ENCODE measurements at places on chromosomes 5 and 9.

DNA sequence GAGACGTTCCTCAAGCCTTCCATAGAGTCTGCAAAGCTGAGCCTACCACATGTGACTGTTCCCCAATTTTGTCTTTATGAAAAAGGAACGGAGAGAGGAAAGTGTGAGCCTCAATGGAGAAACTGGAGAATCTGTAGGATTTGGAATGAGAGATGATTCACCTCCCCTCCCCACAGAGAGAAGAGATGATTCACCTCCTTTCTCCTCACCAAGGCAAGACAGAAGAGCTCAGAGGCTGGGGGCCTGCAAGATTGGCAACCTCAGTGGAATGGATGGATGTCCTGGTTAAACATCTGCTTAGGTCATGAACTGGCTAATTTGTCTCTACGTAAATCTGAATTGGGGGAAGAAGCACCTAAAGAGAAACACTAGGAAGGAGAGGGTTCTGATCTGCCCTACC lies 17.0 kb upstream of the MOCS2 start:
- DNase-seq = no peak

DNA sequence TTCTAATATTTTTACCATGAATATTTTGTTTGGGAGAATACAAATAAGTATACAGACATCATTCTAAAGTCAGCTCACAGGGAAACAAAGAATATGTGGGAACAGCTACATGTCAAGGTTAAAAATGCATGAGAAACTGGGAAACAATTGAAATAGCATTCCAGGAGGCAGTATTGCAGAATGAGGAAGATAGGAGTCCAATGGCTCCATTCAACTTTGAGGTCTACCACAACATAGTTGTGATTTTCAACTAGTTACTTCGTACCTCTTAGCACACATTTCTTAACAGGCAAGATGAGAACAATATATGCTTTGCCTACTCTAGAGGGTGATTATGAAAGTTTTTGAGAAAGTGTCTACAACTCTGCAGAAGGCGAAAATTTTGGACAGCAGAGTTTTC lies 35.2 kb upstream of the CAST start:
- DNase-seq = no peak

GRCh38 chr9:106648799-106649198 lies 214.2 kb upstream of the ZNF462 start:
- no peak for DNase-seq

- DNase-seq = no peak
Observed at GRCh38 chr5:133120156-133120750, 68.4 kb downstream of the HSPA4 start.

GRCh38 chr9:92747459-92748232 lies 17.0 kb downstream of the BICD2 start:
- DNase-seq = no peak

DNA sequence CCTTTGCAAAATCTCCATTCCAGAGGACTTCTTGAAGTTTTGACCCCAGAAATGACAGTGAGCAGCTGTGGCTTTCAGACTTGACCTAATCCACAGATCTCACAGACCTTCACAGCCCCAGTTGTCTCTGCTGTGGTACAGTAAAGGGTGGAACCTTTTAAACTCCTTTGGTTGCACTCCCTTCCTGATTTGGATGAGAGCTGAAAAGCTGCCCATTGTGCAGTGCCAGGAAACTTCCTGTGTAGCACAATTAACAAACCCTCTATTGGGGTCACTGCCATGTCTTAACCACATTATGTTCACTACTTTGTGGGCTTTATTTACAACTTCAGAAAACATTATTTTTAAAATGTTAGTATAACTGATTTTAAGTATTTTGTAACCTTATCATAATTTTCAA lies 56.7 kb upstream of the PCSK5 start:
- DNase-seq = no peak

GRCh38 chr5:22651355-22651754 lies 201.8 kb downstream of the CDH12 start:
- DNase-seq = no peak

GRCh38 chr5:181260720-181261319 lies at the start of gene TRIM52:
Gene TRIM52 (minus strand): TSS chr5:181261143. CDS start chr5:181260813, 330 bp downstream.
- DNase-seq = peak; percentile 78

DNA sequence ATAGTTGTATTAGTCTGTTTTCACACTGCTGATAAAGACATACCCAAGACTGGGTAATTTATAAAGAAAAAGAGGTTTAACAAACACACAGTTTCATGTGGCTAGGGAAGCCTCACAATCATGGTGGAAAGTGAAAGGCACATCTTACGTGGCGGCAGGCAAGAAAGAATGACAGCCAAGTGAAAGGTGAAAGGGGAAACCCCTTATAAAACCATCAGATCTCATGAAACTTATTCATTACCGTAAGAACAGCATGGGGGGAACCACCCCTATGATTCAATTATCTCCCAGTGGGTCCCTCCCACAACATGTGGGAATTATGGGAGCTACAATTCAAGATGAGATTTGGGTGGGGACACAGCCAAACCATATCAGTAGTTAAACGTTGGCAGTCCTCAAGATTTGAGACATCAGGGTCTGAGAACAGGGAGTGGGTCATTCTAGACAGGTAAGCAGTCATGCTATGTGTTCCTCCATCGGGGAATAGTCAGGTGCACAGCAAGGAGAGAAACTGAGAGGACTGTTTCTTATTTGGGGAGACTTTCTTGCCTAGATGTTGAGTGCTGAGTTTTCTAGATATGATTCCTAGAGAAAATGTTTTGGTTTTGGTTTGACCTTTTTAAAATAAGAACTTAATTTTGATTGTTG lies 45.8 kb upstream of the ENTREP1 start:
- DNase-seq = no peak

DNA sequence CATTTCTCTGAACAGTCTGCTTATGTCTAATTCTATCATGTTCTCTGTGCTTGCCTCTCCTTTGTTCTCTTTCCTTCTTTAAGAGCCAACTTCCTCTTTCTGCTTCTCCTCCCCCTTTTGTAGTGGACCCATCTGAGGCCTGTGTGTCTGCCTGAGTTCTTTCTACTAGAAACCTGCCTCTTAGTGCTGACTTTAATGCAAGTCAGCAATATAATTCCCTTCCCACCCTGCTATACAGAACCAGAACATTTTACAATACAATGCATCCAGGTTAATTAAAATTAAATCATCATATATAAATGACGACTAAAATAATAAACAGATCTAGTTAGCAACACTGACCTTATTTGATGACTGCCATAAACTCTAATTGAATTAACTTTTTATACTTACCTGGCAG lies 82.6 kb upstream of the GAS1 start:
- no peak for DNase-seq

- DNase-seq = no peak
Observed at GRCh38 chr5:80117446-80117845, 82.3 kb downstream of the THBS4 start.

- DNase-seq = no peak
Observed at GRCh38 chr5:644971-645370, 32.8 kb downstream of the CEP72 start.

DNA sequence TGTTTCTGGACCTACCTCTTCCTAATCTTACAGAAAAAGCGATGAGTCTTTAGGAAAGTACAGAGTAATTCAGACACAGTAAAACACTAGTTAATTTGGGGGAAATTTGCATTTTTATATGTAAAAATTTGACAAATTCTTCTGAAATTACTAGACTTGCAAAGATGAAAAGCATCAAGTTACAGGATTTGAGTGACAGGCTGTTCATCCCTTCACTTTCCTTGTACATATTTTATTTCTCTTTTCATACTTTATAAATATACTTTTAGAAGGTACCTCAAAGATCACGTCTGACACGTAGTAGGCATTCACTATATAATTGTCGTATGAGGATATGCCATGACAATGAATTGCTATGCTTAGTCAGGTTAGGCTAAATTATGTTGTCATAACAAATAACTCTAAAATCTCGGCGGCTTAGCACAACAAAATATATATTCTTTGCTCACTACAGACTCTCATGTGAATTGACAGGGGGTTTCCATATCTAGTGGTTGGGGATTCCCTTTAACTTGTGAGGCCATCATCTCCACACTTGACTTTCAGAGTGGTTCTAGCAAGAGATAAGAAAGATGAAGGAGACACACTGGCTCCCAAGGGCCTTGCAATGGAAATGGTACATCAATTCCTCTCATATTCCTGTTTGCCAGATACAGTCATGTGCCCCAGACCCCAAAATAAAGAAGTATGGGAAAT lies 154.1 kb upstream of the TUT7 start:
- DNase-seq = no peak

DNA sequence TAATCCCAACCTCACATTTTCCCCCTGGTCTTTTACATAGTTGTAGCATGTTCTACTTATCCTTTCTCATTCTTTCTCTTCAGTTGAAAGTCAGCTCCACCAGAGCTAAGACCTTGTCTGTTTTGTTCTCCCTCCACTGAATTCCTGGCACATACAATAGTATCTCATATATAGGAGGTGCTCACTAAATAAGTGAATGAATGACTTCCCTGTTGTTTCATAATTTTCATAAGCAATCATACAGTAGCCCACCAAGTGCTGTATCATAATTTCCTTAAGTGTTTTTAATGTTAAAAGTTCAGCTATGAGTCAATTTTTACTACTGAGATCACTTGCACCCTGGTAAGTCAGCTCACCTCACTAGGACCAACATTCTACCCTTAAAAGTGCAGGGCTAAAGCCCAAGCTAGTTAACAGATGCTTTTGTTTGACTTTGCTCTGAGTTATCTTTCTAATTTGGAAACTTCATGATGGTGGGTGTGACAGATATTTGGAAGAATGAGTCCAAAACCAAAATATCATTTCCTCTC lies 27.6 kb downstream of the TMEM245 start:
- DNase-seq = no peak

DNA sequence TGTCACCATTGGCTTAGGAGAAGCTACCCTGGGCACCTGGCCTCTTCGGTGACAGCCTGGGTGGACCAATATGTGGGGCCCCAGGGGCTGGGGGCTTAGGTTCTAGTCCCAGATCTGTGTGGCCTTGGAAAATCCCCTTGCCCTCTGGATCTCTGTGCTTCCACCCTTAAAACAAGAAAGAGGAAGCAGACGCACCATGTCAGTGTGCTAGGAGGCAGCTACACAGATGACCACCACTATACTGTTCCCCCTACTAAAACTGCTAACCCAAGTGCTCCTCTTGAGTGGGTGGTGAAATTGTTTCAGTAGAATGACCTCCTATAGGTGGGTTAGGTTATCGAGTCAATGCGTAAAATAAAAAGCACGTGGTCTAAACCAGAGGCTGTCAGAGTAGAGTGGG lies 31.0 kb downstream of the AFAP1L1 start:
- DNase-seq = no peak

DNA sequence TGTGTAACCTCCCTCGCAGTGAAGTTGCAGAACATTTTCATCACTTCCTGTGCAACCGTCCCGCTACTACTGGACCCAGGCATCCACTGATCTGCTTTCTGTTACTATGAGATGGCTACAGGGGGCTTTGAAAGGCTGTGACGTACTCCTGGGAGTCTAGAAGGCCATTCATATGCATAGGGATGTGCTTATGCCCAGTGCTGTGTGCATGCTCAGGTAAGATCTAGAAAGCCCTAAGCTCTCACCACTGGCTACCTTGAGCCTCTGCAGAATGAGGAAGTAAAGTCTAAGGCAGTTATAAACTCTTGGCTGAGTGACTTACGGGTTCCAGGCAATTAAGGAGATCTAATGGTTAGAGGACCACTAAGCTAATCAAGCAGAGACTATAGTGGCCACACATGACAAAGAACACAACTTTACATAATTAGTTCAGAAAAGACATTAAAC lies 11.8 kb downstream of the HNRNPAB start:
- DNase-seq = no peak

DNA sequence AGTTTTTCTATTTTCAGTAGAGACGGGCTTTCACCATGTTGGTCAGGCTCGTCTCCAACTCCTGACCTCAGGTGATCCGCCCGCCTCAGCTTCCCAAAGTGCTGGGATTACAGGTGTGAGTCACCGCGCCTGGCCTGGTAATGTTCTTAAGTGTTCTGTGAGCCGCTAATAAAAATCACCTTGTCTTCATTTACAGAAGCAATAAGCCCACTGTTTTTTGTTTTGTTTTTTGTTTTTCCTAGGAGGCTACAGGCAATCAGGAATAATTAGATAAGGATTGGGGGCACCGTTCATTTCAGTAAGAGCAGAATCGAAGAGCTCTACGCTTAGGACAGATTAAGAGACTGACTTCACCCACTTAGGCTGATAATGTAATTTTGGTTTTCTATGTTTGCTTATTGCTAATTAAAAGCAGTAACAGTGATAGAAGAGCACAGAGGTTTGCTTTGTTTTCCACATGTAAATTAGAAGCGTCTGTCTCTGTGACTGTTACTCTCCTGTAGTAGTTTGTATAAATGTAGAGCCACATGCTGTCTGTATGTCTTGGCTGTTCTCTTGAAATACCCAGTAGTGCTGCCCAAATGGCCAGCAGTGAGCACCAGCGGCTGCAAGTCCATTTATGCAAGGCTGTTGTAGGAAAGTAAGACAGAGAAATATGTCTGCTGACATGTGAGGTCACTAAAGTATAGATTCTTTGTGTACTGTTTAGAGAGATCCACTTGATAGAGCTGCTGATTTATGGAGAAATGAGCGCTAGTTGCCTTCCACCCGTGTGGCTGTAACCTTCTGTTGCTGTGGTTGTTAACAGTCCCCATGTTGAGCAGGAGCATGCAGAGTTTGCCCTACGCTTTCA lies 30.5 kb downstream of the TRIO start:
- DNase-seq = no peak

- DNase-seq = no peak
Observed at GRCh38 chr5:168972731-168973130, 328.2 kb downstream of the SLIT3 start.

DNA sequence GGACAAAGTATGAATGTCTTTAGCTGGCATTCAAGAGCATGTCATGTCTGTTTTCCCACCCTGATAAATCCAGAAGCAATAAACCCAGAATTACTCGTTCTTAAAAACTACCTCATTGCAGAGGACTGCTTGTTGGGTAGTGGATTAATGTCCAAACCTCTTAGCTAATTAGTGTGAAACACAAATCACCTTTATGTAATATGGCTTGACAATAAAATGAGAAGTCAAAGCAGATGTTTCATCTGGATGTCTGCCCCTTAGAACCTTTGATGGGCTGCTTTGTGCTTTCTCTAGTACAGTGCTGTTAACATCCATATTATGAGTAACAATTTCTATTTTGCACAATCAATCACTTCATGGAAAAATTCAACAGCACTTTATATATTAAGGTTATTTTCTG lies 149.1 kb upstream of the TUT7 start:
- no peak for DNase-seq

DNA sequence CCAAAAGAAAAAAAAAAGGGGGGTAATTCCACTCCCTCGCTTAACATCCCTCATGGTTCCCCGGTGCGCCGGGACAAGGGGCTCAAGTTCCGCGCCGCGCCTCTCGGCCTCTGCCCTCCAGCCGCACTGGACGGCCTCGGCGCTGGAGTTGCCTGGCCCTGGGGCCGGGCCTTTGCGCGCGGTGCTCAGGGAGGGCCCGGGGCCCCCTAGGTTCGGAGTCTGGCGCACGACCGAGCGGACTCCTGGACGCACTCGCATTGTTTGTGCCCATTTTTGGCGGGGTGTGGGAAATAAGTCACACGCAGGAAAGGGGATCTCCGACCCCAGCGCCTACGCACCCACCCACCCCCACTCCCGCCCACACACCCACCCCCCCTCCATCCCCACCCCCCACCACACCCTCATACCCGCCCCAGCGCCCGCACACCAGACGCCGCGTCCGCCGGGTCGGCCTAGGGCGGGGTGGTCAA lies 381 bp downstream of the MED22 start:
- no peak for DNase-seq
